ENCODE measurements at places on chromosomes 3 and 15.

GRCh38 chr3:9091486-9092235 lies 128.4 kb upstream of the RAD18 start:
- peak; percentile 52 for DNase-seq

DNA sequence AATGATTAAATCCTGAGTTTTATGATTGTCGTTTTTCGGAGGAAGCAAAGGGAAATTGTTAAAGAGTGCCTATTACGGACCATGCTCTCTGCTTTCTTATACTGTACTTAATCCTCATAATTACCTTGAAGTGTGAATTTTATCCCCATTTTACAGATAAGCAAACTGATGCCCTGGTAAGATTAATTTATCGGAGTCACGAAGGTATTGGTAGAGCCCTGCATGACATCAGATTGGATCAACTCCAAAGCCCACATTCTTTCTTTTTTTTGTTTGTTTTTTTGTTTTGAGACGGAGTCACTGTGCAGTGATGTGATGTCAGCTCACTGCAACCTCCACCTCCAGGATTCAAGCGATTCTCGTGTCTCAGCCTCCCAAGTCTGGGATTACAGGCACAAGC lies 1.6 kb upstream of the GNB4 start:
- no peak for DNase-seq

DNA sequence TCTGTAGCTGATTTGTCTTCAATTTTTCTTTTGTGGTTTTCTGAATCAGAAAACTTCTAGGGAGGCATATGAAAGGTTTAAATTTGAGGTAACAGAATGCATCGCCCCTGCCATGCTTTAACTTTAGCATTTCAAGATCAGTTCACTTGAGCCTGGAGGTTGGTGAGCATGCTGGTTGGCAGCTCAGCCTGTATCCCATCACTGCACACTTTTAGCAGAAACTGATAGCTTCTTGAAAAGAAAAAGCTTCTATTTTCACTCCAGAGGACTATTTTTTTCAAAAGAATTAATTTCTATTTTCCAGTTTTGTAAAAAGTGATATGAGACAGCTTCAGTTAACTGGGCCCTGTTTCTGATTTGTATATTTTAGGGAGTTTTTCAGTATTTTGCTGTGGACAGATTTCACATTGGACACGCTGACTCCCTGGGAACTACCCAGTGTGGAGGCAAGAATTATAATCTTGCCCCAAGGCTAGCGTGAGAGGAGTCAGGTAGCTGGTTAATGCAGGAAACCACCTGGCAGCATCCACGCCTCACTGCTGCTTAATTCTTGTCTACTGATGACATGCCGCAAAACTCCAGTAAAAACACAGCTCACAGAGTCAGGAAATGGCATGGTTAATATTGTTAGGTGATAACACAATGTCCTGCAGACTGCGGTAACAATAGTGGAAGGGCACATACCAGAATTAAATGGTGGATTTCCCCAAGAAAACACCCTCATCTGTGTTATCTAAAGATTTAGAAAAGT lies 71.4 kb downstream of the DUT start:
- no peak for DNase-seq

- DNase-seq: no peak
These were observed 175.1 kb downstream of the SHQ1 start for GRCh38 chr3:72673011-72673771.

GRCh38 chr3:187997946-187998561 lies 155.9 kb upstream of the LPP start:
- no peak for DNase-seq

- DNase-seq: no peak
These were observed 174.6 kb downstream of the CHST2 start for GRCh38 chr3:143294188-143294587.

DNA sequence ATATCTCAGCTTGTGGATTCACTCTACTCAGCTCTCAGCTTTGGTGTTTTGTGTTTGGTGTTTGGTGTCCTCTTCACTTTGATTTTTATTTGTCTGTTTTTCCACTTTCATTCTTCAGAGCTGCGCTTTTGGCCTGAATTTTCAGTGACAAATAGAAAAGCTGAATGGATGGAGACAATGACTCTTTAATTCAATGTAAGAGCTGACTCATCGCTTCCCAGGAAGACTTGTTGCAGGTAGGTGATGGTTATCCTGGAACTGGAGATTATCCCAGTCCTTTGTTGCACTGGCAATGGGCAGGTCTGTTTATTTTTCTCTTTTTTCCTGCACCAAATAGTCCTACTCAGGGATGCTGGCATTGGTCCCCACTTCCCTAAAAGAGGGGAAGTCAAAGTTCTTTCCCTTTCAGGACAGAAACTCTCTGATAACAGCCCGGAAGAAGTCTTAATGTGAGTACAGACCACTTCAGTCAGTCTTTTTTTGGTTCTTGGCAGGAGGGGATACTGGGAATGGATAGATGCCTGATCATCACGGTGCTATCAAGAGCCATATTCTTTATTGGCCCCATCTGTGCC lies 12.4 kb upstream of the AEN start:
- DNase-seq: no peak

- DNase-seq: no peak
These were observed 326.8 kb downstream of the TBL1XR1 start for GRCh38 chr3:176870451-176870850.

DNA sequence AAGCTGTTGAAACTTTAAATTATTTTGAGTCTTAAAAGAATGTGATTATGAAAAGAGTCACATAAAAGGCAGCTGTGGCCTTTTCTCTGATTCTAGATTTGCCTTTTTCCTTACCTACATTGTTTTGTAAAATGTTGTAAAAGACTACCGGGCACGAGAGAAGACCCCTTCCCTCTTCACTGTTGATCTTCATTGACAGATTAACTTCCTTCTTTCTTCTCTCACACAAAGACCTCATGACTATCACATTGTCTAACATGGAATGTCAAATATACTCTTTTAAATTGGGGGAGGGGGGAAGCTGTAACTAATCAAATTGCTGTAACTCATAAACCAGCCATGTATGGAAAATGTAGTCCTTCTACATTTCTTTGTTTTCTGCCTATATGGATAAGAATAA lies 68.3 kb downstream of the OCA2 start:
- no peak for DNase-seq
